ENCODE measurements at places on chromosomes 11 and 22.
A peak's percentile ranks its signal among the peaks of the same experiment; 100 is the strongest.

GRCh38 chr11:8786933-8787332 is 104.3 kb downstream of the RPL27A start:
- no peak for DNase-seq

DNA sequence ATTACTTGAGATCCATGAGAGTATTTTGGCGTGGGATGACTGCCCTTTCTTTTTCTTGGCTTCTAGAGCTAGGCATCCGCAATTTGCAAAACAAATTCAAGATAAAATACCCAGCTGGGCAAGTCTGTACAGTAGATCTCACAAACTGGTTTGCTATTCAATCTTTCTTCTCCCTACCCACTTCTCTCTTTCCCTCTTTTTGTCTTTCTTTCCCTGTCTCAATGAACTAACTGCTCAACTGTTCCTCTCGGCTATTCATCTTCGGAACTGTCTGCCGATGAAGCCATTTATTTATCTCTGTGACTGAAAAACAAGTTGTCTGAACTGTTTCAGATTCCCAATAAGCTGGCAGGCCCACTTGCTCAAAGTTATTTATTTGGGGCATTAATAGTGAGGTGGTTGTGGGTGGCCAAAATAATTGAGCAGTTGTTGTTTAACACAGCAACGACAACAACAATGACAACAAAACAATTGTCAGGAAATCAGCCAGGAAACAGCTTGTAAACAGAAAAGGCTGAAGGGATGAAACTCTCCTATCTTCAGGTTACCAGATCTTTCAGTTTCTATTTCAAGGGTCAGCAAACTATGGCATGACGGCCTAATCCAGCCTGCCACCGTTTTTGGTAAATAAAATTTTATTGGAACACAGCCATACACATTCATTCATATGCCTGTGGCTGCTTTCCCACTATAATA is 76.0 kb upstream of the MTMR2 start:
- no peak for DNase-seq

GRCh38 chr11:122696662-122697061 is 41.1 kb downstream of the UBASH3B start:
- no peak for DNase-seq

- DNase-seq, result no peak
These were observed 768 bp downstream of the LDHA start for GRCh38 chr11:18394928-18395734.

DNA sequence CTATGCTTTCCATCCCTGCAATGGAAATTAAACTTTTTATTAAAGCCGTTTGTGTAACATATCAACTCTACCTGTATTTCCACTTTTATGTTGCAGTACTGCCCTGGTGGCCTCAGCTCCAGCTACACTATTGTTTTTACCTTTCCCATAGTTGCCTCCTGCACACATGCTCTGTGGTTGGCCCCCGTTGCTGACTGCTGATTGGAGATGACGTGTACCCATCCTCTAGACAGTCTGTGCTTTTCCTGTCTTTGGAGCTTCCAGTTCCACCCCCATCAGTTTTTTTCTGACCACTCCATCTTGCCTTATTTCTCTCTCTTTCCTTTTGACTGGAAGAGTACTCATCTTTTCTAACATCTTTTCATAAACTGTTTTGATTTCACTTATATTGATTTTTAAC is 123.8 kb downstream of the TEAD1 start:
- DNase-seq, result no peak

- DNase-seq, result no peak
These were observed 26.1 kb upstream of the BAIAP2L2 start for GRCh38 chr22:38136607-38137006.

- no peak for DNase-seq
These were observed 1.7 kb upstream of the USP28 start for GRCh38 chr11:113876798-113877669.

DNA sequence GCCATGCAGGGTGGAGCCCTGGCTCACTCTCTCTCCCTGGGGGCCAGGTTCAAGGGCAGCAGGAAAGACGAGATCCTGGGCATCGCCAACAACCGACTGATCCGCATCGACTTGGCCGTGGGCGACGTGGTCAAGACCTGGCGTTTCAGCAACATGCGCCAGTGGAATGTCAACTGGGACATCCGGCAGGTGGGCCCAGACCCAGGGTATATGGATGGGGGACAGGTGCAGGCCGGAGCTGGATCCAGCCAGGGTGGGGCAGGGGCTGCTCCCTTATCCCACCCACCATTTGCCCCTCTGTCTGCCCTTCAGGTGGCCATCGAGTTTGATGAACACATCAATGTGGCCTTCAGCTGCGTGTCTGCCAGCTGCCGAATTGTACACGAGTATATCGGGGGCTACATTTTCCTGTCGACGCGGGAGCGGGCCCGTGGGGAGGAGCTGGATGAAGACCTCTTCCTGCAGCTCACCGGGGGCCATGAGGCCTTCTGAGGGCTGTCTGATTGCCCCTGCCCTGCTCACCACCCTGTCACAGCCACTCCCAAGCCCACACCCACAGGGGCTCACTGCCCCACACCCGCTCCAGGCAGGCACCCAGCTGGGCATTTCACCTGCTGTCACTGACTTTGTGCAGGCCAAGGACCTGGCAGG is 2.9 kb downstream of the TRPT1 start:
- no peak for DNase-seq

GRCh38 chr11:102142333-102142732 is 32.1 kb downstream of the YAP1 start:
- no peak for DNase-seq

- no peak for DNase-seq
These were observed 18.9 kb upstream of the HEPHL1 start for GRCh38 chr11:94002226-94002625.

DNA sequence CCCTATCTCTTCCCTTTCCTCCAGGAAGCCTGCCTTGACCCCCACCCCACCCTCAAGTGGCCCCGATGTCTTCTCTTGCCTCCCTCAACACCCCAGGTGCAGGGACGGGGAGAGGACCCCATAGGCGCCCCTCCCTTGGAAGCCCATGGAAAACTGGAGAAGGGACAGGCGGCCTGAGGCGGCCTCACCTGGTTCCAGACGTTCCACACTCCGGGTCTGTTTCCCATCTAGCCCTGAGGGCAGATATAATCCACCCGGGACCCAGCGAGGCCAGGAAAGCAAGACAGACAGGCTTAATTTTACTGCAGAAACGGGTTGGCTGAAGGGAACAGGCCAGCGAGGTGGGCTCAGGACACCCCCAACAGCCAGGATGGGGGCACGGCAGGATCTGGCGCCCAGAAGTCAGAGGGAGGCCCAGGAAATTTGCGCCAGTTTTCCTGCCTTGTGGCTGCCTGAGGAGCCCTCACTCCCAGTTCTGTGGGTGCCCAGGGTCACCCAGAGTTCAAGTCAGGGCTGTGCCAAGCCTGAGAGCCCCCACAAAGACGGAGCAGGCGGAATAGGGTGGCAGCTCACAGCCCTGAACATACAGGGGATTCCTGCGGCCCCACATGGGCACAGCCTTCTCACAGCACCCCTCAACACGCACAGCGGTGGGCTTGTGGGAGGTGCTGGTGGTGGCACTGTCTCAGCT is 3.0 kb upstream of the SIGIRR start:
- no peak for DNase-seq

- DNase-seq, result no peak
These were observed 137.8 kb upstream of the BDNF start for GRCh38 chr11:27837895-27838563.

GRCh38 chr11:35040221-35040942 is 98.6 kb upstream of the CD44 start:
- peak; percentile 20 for DNase-seq

GRCh38 chr22:33792832-33793231 is 127.4 kb downstream of the LARGE1 start:
- no peak for DNase-seq

- no peak for DNase-seq
These were observed 1.0 kb downstream of the SRPRA start for GRCh38 chr11:126267650-126268049.

DNA sequence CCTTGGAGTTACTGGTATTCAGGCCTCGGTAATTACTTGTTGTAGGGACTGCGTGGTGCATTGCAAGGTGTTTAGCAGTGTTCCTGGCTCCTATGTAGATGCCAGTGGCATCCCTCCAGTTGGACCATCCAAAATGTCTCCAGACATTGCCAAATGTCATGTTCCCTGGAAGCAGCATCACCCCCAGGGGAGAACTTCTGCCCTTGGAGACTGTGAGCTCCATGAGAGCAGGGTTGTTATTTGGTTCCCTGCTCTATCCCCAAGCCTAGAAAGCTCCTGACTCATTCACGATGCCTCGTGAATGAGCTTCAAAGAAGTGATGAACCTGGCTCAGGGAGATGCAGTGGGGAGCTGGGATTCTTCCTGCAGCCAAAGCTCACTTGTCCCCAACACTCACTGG is 4.8 kb upstream of the CD248 start:
- DNase-seq, result no peak

DNA sequence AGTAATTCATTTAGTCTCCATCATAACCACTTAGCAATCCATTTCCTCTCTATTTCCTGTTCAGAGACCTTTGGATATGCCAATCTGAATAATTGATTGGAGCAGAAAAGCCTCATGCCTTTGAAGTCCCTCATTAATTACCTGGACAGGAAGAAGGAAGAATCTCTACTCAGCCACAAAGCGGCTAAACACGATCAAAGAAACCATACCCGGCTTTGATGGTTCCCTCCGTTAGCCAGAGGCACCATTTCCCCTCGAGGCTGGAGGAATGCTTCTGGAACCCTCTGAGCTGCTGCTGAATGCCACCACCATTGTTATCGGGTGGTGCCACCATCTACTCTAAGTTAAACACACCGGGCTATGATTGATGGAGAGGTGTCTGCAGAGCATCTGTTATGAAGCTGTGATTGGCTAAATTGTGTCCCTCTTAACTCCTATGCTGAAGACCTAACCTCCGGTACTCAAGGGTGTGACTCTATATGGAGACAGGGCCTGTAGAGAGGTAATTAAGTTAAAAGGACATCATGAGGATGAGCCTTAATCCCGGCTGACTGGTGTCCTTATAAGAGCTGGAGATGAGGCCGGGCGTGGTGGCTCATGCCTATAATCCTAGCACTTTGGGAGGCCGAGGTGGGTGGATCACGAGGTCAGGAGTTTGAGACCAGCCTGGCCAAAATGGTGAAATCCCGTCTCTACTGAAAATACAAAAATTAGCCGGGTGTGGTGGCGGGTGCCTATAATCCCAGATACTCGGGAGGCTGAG is 168.6 kb downstream of the CTTN start:
- no peak for DNase-seq

DNA sequence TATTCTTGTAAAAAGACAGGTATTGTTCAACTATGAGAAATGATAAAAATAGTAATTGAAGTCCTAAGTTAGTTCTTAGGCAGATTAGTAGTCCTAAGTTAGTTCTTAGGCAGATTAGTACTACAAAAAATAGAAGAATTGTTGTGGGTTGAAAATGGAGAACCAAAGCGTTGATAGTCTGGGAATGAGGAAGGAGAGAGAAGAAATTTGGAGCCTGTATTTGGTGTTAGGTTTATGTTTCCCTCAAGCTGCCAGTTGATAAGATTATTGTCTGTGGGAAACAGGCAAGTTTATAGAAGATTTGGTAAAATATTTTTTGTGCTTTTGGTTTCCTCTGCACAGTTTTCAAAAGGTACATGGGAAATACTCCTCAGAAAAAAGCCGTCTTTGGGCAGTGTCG is 3.6 kb downstream of the BCO2 start:
- no peak for DNase-seq

- no peak for DNase-seq
These were observed 1293.4 kb downstream of the TBC1D22A start for GRCh38 chr22:48055827-48056226.

DNA sequence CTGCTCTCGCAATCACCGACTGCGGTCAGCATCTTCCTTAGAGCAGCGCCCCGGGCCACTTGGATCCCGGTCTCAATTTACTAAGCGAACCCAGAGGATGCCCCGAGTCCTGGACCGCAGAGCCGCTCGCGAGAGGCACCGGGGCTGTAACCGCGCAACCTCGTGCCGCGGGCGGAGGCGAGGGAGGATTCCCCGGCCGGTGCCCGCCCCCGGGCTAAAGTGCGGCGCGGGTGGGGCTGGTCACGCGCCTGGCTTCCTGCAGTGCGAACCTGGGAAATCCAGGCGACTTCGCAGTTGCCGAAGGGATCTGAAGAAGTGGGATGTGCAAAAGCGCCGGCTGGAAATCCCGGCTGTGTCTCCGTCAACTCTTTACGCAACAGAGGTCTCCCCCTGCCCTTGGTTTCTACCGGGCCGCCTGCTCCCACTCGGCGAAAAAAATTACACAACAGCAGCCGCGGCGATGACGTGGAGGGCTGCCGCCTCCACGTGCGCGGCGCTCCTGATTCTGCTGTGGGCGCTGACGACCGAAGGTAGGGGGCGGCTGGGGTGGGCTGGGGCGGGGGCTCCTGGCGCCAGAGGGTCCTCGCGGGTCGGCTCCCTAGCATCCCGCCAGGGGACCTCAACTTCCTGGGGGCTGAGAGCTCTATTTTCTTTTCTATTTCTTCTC is at the start of gene NCR3LG1:
NCR3LG1 (plus strand) TSS at position 291 of the 667 bp plus-strand sequence; CDS start at position 461, 170 bp downstream.
- DNase-seq, result peak; percentile 28

DNA sequence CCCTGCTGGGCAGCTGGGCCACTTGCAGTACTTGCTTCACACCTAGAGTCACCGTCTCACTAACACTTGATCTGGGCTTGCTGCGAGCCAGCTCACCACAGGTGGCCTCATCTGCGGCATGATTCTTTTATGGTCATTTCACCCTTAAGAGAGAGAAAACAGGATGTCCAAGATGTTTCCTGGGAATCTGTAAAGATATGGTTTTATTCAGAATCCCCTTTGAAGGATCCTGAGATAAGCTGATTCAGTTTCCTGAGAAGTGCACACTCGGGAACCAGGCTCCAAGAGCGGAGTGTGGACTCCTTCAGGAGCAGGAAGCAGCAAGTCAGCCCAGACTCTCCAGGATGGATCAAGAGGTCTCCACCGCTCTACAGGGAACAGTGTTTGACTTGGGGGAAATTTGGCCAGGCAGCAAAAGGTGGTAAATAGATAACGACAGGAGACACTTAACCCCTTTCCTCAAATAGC is 21.8 kb upstream of the TP53AIP1 start:
- DNase-seq, result no peak

DNA sequence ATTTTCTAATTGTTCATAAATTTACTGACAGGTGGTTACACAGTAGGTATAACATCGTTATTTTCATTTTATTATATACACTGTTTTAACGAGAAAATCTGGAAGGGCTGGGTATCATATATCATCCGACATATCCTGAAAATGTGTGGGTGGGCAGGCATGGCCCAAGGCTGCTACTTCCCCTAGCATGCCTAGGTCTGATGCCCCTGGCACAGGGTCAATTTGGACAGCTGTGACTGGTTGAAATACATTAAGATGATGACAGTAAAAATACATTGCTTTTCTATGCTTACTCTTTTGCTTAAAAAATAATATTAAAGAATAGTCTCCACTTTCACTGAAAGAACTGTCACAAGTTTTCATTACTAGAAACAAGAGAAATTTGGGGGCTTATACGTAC is 908.8 kb downstream of the OPCML start:
- no peak for DNase-seq

- DNase-seq, result no peak
These were observed 103.7 kb downstream of the VPREB1 start for GRCh38 chr22:22348127-22348814.

DNA sequence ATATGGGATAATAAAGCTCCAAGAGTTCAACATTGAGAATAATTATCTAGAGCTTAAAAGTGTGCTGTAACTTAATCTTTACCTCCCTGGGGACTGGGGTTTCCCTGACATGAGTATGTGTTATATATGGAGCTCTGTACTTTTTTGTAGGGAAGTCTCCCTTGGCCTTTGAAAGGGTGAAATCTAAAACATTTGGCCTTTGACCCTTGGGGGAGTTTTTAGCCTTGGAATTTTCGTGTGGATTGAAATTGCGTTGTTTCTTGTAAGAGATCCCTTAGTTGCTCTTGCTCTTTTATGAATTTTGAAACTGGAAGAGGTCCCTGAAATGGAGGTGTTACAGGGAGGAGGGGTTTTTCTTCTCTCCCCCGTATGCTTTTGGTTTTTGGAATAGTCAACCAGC is 450.0 kb downstream of the NELL1 start:
- no peak for DNase-seq
